ENCODE measurements at places on chromosomes 7 and 10. TPM values are rescaled to one million over a fixed set of nuclear protein-coding genes. Genes with fewer than 3 reads are reported as not detected.

Gene SEMA3D
- 18.5 TPM for total RNA-seq

Gene PIK3CG
- 8.5 TPM for total RNA-seq

Gene PAPSS2
- 22.1 TPM for total RNA-seq

Gene GPR15LG
- total RNA-seq, result not detected

Gene PCBD1
- total RNA-seq, result 12.8 TPM

Gene PIK3AP1
- 23.6 TPM for total RNA-seq

DNA sequence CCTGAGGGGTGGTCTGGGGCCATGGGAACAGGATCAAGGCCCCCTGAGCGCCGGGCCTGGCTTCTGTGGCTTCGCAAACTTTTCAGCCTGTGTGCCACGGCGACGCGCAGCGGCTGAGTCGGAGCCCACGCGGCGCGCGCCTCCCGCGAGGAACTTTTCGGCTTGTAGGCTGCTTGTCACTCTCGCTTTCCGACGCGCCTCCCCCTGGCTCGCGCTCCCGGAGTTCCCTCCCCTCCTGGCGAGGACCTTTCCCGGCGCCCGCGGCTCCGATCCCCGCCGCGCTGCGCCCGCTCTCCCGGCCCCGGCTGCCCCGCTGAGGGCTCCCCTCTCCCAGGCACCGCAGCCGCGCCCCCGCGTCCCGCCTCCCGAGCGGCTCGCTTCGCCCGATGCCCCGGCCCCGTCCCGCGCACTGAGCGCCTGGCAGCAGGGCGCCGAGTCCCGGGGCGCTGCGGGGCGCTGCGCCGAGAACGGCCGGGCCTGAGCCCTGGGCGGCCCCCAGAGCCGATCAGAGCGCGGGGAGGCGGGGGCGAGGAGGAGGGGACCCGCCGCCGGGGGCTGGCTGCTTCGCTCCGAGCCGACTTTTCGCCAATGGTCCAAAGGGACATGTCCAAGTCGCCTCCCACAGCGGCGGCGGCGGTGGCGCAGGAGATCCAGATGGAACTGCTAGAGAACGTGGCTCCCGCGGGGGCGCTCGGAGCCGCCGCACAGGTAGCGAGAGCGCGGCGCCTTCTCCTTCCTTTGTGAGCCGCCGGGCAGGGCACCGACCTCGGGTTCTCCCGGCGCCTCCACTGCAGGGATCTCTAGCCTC lies at the start of gene CACNB2:
CACNB2 (plus strand) TSS at position 276 of the 808 bp plus-strand sequence.
- no peak for DNase-seq
- no peaks in the 10 kb centered on the region for H3K27me3 ChIP-seq
- peaks cover 5% of the 10 kb centered on the region for H3K4me1 ChIP-seq
- H3K27ac ChIP-seq, result peak within 1 kb of the TSS; percentile 83

- no peaks in the 10 kb centered on the region for H3K36me3 ChIP-seq
- H3K27me3 ChIP-seq, result no peaks in the 10 kb centered on the region
- no peak overlapping the region for H3K4me3 ChIP-seq
These were observed 120.0 kb upstream of the TCERG1L start for GRCh38 chr10:131431533-131431932.

DNA sequence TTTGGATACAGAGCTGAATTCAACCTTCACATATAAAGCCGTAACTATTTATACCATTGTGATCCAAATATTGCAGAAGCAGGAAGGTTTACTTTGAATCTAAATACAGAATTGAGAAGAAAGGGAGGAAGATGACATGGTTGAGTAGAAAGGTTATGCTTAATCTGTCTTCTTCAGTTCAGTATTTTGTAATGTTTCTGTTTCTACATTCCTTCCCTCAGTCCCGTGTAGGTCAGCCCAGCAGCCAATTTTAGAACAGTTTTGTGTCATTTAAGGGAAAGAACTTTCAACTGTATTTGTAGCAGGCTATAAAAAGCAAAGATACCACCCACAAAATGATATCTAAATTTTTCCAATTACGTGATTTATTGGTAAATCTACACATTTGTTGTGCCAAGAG lies 97.4 kb downstream of the CPED1 start:
- no peak for DNase-seq
- H3K27me3 ChIP-seq, result no peaks in the 10 kb centered on the region
- no peaks in the 10 kb centered on the region for H3K36me3 ChIP-seq
- peak overlapping the region; percentile 81 for H3K27ac ChIP-seq

GRCh38 chr10:128156999-128157755 lies 31.0 kb upstream of the MKI67 start:
- DNase-seq, result no peak
- no peaks in the 10 kb centered on the region for H3K36me3 ChIP-seq
- no peak overlapping the region for H3K27ac ChIP-seq
- H3K27me3 ChIP-seq, result no peaks in the 10 kb centered on the region
- no peaks in the 10 kb centered on the region for H3K4me1 ChIP-seq
- no peak overlapping the region for H3K4me3 ChIP-seq

GRCh38 chr10:96718304-96718990 lies 1.9 kb downstream of the PIK3AP1 start:
- peak overlapping the region; percentile 87 for H3K4me3 ChIP-seq
- H3K27ac ChIP-seq, result peak overlapping the region; percentile 11
- H3K4me1 ChIP-seq, result peaks cover 14% of the 10 kb centered on the region
- H3K36me3 ChIP-seq, result no peaks in the 10 kb centered on the region

- no peaks in the 10 kb centered on the region for H3K27me3 ChIP-seq
- H3K27ac ChIP-seq, result no peak overlapping the region
- no peak for DNase-seq
These were observed 111.8 kb downstream of the OAT start for GRCh38 chr10:124306922-124307371.

Measured in thoracic aorta (tissue), 2 donors.